T-helper 17 cell (primary cell): ENCODE measurements at places on chromosomes 7 and 10.
A peak's percentile ranks its signal among the peaks of the same experiment; 100 is the strongest.

DNA sequence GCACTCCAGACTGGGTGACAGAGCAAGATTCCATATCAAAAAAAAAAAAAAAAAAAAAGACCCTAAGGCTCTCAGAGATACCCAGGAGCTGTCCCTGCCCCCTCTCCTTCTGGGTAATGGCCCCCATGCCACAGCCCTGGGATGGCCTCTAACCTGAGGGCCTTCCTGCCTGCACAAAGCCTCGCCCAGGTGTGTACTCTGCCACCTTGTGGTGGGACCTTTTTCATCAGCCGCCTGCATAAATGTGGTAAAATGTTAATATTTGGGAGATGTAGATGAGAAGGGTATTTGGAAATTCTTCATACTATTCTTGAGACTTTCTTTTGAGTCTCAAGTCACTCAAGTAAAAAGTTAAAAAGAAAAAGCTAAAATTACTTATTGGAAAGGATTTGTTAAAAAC is 46.3 kb upstream of the RNF216 start:
- DNase-seq = no peak

GRCh38 chr10:126041804-126042231 is 145.5 kb downstream of the FANK1 start:
- peak; percentile 78 for DNase-seq

DNA sequence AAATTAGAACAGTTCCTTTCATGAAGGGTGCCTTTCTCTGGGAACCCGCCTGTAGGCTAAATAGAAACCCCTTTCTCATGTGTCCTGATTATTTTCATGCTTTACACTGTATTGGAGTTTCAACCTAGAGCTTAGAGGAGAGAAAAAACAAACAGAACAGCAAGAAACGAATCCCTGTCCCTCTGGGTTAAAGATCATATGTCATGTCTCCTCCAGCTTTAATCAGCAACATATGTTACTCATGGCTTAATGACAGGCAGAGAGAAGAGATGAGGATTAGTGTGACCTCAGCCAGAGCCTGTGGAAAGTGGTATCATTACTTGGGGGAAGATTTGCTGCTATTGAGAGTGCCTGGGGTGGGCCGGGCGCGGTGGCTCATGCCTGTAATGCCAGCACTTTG is 32.1 kb downstream of the CRCP start:
- DNase-seq = no peak

DNA sequence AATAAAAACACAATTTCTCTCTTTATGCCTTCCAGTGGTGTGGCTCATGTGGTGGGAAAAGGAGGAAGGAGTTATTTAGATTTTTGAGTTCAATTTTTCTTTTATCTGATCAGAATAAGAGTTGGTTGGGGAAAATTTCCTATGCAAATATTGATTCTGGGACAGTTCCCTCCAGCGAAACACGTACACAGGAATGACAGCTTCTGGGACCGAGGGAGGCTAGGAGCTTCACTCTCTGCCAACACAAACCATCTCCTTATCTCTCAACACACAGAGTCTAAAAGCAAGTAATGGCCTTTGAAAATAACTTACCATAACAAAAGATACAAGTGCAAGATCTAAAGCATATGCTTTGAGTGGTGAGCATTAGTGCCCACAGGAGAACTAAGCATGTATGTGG is 122.7 kb downstream of the RAPGEF5 start:
- DNase-seq = no peak

- no peak for DNase-seq
Observed at GRCh38 chr10:73644767-73645166, 3.5 kb upstream of the MYOZ1 start.

DNA sequence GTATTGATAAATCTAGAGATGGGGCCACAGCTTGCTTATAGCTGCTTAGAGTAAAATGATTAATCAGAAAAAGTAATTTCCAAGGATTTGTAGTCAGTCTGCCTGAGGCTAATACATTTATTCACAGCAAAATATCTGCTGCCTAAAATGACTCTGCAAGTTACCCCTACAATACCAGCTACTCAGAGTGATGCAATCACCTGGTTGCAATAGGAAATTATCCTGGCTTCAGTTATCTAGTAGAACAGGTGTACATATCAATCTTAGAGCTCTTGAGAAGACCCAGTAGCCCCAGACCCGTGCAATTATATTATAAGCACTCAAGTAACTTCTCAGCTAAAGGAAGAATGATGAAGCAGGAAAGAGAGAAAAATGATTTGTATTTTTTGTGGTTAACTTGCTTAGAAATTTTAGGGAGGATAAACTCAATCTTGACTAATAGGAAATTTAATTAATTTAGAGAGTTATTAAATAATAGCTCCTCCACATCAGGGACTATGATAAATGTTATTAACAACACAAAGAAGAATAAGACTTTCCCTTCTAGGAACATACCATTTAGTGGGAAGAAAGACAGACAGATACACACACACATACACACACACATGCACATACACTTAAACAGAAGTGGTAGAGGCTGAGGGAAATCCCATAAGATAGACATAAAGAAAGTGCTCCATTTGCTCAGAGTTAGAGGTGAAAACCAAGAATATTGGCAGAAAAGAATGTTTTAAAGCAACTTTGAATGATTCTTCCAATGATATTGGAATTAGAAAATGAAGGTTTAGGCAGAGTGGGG is 140.4 kb upstream of the PRSS1 start:
- no peak for DNase-seq

DNA sequence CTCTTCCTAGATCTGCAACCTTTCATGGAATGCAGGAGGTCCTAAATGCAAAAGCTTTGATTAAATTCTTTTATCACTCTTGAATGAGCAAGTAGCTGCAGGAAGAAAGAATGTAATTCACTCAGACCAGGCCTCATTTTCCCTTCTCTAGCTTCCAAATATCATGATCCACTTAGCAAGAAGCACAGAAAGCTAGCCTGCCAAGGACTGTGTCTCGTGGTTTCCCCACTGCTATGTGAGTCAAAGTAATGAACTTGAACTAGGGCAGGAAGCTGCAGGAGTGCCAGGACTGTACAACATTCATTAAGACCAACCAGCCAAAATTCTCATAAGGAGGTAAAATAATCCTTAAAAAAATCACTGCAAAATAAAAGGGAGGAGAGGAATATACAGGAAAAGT is 379.2 kb downstream of the CALN1 start:
- DNase-seq = no peak
